Naive thymus-derived CD4-positive, alpha-beta T cell (primary cell): ENCODE measurements at places on chromosomes 7 and 10. TPM values are rescaled to one million over a fixed set of nuclear protein-coding genes. Genes with fewer than 3 reads are reported as not detected.

Gene ACTR3C
- 11.2 TPM for total RNA-seq

Gene SLC26A5
- not detected for total RNA-seq

Gene ITGA8
- total RNA-seq = not detected

Gene TFR2
- 1.8 TPM for total RNA-seq

Gene WEE2
- not detected for total RNA-seq

GRCh38 chr7:45258533-45259226 lies 101.1 kb downstream of the RAMP3 start:
- DNase-seq = no peak

DNA sequence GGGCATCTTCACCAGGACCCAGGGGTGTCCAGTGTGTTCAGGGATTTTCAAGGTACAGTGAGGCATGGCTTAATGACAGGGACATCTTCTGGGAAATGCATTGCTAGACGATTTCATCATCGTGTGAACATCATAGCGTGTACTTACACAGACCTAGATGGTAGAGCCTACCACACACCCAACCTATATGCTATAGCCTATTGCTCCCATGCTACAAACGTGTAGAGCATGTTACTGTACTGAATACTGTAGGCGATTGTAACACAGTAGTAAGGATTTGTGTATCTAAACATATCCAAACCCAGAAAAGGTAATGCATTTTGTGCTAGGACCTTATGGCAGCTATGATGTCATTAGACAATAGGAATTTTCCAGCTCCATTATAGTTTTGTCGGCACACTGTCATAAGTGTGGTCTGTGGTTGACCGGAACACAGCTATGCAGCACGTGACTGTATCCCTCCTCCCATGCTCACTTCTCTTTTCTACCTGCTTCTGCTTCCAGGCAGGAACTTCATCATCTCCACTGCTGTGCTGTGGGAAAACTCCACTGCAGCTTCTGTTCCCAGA lies 416.2 kb upstream of the NFE2L3 start:
- no peak for DNase-seq

GRCh38 chr10:71516890-71517289 lies 120.2 kb downstream of the CDH23 start:
- no peak for DNase-seq

- DNase-seq = no peak
Measured at GRCh38 chr10:72323771-72324191, 30.9 kb downstream of the DNAJB12 start.

GRCh38 chr7:101884671-101885596 lies 67.5 kb downstream of the CUX1 start:
- DNase-seq = peak; percentile 34

DNA sequence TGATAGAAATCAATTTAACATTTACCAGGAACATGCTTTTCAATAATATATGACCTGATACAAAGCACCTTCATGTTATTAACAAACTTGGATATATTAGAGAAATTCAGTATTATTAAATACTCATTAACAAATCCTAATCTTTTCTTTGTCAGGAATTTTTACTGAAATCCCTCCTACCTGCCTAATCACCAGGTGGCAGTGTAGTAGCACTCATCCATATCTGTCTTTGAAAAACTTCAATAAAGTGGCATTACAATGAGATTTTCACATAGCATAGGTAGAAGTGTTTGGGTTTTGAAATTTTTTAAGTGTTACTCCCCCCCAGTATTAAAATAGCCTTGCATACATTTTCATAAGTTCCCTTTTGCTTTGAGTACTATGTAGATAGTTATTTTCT lies 1246.6 kb upstream of the LRRN3 start:
- no peak for DNase-seq

- DNase-seq = no peak
Measured at GRCh38 chr10:101837748-101838147, 5.9 kb downstream of the KCNIP2 start.

- no peak for DNase-seq
Measured at GRCh38 chr10:3046210-3046779, 21.1 kb upstream of the PFKP start.

DNA sequence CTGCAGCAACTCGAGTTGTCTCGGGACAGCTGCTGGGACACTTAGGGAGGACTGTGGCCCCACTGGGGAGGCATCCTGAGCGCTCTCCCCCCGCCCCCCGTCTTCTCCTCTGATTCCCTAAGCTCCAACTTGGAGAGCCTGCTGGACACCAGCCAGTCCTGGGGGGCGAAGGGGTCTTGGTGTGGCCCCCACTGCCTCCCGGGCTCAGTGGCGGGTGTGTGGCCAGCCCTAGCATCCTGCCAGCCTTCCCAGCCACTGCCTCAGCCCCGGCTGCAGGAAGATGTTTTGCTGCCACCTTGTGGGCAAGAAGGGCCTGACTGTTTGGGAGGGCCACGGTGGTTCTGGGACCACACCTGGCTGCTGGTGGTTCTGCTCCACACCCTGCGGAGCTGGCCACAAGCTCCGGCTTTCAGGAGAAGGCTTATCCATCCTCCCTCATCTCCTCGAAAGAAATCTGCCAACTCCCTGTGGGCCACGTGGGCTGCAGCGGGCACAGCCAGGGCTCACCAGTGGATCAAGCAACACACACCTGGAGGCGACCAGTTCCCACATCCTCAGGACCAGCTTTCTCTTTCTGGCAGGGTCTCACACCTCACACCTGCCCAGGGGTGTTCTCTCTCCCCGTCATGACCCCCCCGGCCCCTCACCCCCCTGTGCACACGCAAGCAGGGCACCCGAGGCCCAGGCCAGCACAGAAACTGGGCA lies 24.8 kb downstream of the AGAP3 start:
- peak; percentile 79 for DNase-seq

DNA sequence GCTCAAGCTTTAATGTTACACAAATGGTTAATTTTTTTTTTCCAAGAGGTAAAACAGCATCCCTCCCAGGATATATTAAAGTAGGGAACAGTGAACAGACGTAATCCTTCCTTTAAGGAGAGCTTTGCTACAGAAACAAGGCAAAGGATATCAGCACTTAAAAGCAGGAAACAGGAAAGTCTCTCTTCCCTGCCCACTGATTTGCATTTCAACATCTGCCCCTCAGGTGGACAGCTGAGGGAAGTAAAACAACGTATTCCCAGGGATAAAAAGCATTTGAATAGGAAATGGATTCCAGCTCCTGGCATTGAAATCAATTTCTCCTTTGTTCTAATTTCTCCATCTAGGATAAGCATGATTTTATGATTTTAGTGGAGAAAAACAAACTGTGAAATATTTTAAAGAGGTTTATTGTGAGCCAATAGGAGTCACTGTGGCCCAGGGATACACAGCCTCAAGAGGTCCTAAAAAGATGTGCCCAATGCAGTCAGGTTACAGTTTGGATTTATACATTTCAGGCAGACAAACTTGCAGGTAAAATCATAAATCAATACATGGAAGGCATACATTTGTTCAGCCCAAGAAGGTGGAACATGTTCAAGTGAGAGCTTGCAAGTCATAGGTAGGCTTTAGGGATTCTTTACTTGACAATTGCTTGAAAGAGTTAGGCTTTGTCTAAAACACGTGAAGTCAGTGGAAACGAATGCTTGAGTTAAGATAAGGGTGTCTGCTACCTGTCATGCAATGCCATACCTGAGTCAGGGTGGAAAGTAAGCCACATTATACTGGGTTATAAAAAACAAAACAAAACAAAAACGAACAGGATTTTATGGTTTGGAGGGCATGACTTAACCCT lies 286.2 kb upstream of the VWC2 start:
- no peak for DNase-seq

DNA sequence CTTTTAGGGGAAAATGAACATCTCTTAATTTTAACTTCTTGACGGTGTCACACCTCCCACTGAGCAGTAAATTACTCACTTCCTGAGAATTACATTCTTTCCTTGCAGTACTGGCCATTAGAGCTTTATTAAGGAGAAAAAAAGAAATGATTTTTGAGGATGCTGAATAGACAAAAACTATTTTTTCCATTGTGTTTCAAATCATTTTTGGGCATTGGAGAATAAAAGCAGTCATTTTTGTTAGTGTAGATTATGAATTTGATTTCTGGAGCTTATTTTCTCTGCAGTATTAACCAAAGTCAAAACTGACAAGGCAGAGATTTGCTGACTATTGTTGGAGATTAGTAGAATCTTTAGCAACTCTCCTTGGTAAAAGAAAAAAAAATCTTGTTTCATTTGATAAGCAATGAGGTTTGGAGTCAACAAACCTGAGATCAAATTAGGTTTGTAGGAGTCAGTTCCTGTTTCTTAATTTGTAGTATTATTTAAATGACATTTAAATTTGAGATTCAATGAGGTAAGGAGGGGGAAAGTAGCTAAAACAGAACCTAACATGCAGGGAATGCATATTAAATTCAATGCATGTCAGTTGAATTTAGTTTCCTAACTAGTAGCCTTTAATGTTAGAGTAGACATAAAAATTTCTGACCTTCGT lies 70.6 kb downstream of the AP3M1 start:
- no peak for DNase-seq

GRCh38 chr10:88858491-88858890 lies 6.8 kb upstream of the ANKRD22 start:
- DNase-seq = no peak

- no peak for DNase-seq
Measured at GRCh38 chr10:130721971-130722370, 585.8 kb downstream of the GLRX3 start.

DNA sequence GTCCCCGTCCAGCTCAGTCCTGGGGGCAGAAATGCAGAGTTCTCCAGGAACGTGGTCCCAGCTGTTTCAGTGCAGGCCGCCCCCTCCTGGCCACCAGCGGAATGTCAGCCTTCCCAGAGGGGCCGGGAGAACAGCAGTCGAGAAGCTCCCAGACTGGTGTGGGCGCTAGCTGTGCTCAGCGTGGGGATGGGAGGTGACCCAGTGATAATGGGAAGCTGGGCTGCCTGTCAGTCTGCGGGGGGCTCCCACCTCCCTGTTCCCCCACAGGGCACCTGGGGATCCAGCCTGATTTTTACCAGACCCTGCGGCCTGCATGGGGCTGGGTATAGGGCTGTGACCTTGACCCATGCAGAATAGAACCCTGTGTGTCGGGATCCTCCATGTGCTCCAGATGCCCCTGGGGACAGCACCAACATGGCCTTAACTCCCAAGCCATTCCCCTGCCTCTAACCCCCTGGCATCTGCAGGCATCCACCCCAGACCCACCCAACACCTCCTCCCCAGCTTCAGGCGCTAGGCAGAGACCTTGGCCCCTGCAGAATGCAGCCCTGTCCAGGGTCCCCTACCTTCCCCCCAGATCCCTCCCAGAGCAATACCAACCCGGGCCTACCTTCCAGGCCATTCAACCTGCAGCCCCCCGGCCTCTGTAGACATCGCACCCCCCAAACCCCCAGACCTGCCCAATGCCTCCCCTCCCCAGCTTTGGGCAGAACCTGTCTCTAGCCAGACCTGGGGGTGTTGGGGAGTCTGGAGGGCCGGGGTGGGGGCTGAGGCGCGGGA lies 880 bp upstream of the ELN start:
- DNase-seq = peak; percentile 50
